Psoas muscle (tissue), 8 donors: ENCODE measurements at places on chromosomes 16 and 17. TPM values are rescaled to one million over a fixed set of nuclear protein-coding genes. Genes with fewer than 3 reads are reported as not detected.

The ZNF646 gene
- total RNA-seq = 8.4 TPM

The MT4 gene
- not detected for total RNA-seq

The OR1F1 gene
- not detected for total RNA-seq

The SLC16A11 gene
- not detected for total RNA-seq

The AANAT gene
- not detected for total RNA-seq

The TSR3 gene
- total RNA-seq = 55.3 TPM

The TNRC6C gene
- total RNA-seq = 11.4 TPM

The EFCAB13 gene
- 2.2 TPM for total RNA-seq

The EPX gene
- not detected for total RNA-seq

The UBE2Z gene
- total RNA-seq = 33.9 TPM

The RNF227 gene
- 2.6 TPM for total RNA-seq
